Renal cortex interstitium (tissue), 15 donors: ENCODE measurements at places on chromosomes 5 and 9.

DNA sequence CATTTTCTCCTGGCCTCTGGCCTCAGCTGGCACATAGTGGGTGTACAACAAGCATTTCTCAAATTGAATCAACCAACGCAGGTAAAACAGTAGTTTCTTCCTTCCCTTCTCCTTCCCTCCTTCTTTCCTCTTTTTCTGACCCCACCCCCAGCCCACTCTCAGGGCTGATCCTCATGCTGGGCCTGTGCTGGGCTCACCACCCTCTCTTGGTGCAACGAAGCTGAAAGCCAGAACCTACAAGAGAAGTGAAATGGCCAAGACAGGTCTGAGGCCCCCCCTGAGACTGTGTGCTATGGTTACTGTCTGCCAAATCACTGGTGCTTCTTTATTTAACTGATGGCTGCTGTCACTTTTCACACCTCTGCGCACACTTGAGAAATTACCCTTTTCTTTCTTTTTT is 53.0 kb upstream of the BOD1 start:
- no peak for DNase-seq

DNA sequence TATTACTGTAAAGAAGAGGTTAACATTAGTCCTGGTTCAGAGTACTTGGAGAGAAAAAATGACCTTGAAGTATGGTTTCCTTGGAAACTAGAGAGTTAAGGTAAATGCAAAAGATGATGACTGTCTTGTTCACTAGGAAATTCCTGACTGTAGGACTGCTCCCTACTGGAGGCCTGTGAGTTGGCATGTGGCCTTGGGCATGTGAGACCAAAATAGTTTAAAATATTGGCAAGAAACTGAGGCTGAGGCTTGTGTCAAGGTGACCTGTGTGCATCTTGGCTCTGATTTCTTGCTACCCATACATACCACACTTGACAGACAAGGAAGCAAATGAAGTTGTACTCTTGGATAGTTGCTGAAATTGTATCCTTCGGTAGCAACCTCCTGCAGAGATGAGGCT is 96.5 kb downstream of the TARS1 start:
- DNase-seq, result no peak

DNA sequence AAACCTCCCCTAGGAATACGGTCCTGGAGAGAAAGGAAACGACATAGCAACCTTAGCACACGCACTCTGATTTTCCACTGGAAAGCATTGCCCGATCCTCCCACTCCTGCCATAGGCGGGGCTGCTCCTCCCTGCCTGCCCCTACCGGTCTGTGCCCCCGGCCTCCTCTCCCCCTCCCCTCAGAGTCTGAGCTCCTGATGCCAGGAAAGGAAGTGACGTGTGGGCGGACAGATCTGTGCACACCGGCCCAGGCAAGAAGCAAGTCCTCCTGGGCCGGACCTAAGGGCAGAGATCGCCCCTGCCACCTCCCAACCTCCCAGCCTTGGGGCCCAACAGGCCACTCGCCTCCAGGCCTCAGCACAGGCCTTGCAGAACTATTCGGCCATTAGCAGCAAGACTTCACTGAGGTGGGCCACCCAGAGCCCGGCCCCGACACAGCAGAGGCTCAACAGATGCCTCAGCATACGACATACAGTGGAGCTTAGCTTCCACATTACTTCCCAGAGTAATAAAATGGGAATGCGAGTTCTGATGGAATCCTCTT is 7.2 kb downstream of the NINJ1 start:
- peak; percentile 71 for DNase-seq

GRCh38 chr9:123893831-123894460 is 36.0 kb downstream of the DENND1A start:
- DNase-seq, result no peak

GRCh38 chr5:1467341-1468246 is 22.4 kb upstream of the SLC6A3 start:
- DNase-seq, result no peak

GRCh38 chr5:16936150-16936988 is at the start of gene MYO10:
Gene MYO10 (minus strand): TSS chr5:16936288. CDS start chr5:16935808, 480 bp downstream.
- DNase-seq, result no peak

DNA sequence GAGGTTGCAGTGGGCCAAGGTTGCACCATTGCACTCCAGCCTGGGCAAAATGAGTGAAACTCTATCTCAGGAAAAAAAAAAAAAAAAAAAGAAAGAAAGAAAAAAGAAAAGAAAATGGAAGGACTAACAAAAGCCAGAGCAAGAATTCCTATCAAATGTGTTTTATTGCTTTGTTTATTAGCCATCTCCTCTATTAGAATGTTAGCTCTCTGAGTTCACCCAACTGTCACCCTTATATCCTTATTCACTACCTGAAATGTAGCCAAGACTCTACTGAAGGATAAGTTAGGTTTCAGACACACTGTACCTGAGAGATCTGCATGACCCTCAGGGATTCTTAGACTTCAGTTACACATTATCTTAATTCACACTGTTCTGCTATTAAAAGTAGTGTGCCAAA is 177.9 kb downstream of the MAPKAP1 start:
- no peak for DNase-seq

DNA sequence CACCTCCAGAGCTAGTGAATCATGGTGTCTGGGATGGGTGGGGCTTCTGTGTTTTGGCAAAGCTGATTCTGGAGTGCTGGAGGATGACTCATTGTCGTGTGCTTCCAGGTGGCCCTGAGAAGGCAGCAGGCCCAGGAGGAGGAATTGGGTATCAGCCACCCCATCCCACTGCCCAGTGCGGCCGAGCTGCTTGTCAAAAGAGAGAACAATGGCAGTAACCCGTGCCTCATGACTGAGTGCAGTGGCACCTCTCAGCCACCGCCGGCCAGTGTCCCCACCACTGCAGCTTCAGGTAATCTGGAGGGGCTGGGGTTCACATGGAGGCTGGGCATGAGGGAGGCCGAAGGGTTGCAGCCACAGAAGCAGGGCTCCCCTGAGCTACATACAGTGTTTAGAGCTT is 5.4 kb downstream of the DMRT1 start:
- no peak for DNase-seq

DNA sequence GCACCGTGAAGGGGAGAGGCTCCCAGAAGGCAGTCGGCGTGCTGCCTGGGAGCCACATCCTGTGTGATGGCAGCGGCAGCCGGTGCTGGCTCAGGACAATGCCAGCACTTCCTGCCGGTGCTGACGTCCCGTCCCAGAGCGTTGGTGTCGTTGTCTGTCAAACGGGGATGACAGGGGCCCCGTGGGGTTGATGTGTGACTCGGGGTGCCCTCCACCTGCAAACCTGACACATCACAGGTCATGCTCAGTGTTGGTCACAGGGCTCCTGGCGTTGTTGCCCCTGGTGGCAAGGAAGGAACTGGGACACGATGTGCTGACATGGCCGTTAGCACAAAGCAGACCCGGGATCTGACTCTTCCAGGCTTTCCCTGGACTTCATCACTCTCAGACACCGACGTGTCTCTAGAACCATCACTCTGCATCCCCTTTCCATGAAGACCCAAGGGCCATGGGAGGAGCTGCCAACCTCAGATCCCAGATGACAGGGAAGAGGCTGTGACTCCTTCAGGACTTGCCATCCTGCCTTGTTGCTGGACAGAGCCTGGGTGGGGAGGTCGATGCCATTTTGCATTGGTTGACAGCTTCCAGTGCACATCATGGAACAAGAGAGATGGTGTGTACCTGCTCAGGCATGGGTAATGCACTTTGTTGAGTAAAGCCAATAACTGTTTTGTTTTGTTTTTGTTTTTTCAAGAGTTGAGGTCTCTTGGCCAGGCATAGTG is 21.5 kb downstream of the PLPP7 start:
- DNase-seq, result no peak
